ENCODE measurements at places on chromosomes 6 and 20.

GRCh38 chr6:44667226-44667625 is 279.7 kb downstream of the CDC5L start:
- no peak for DNase-seq

- no peak for DNase-seq
These were observed 10.8 kb downstream of the ASXL1 start for GRCh38 chr20:32368925-32369324.

- DNase-seq: no peak
These were observed 362.5 kb downstream of the PREX1 start for GRCh38 chr20:48465271-48465670.

GRCh38 chr6:89975991-89976693 is 81.9 kb downstream of the GJA10 start:
- DNase-seq: no peak

DNA sequence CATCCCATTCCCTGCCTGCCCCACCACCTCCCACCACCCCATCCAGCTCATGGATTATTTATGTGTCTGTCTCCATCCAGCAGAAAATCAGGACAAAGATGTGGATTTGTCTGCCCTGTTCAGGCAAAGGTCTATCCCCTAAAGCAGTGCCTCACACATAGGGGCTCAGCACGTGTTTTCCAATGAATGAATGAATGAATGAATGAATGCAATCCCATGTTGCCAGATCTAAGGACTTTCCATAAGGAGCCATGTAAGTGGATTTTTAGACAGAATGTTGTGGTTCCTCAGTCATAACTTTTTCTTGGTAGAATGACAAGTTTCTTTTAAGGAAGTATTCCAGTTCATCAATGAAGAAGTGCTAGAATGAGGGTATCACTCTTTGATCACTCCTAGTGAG is 133.7 kb downstream of the RNASET2 start:
- DNase-seq: no peak
